ENCODE measurements at places on chromosomes 5 and 9.
A peak's percentile ranks its signal among the peaks of the same experiment; 100 is the strongest.

GRCh38 chr9:114362394-114362793, 25.4 kb downstream of the AKNA start:
- no peak for DNase-seq

GRCh38 chr9:14906644-14907359, 3.4 kb downstream of the FREM1 start:
- DNase-seq, result no peak

GRCh38 chr5:113508756-113509155, 4.7 kb upstream of the YTHDC2 start:
- no peak for DNase-seq

DNA sequence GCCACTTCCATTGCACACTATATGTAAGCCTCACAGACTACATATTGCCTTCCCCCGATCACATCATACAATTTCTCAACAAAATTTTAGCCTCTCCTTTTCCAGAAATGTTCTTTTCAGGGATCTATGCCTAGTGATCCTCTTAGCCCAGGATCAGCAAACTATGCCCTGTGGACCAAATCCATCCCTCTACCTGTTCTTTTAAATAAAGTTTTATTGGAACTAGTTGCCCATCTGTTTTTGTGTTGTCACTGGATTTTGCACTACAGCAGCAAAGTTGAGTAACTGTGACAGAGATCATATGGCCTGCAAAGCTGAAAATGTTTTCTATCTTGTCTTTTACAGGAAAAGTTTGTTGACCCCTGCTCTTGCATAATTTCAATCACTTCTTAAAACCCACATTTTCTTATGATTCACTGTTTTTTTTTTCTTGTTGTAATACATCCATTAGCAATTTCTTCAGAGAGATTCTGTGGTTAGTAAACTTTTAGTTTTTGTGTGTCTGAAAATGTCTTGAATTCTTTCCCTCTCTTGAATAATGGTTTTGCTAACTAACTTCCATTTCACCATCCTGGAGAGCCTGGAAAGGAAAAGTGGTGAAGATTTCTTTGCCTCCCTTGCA, 7.1 kb downstream of the TXNDC8 start:
- no peak for DNase-seq

DNA sequence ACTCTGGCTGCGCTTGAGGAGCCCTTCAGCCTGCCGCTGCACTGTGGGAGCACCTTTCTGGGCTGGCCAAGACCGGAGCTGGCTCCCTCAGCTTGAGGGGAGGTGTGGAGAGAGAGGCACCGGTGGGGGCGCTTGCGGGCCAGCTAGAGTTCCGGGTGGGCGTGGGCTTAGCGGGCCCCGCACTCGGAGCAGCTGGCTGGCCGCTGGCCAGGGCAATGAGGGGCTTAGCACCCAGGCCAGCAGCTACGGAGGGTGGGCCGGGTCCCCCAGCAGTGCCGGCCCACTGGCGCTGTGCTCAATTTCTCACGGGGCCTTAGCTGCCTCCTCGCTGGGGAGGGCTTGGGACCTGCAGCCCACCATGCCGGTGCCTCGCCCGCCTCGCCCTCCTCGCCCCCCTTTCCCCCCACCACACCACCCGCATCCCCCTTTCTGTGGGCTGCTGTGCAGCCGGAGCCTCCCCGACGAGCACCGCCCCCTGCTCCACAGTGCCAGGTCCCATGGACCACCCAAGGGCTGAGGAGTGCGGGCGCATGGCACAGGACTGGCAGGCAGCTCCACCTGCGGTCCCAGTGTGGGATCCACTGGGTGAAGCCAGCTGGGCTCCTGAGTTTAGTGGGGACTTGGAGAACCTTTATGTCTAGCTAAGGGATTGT, 954.5 kb downstream of the DTWD2 start:
- no peak for DNase-seq

DNA sequence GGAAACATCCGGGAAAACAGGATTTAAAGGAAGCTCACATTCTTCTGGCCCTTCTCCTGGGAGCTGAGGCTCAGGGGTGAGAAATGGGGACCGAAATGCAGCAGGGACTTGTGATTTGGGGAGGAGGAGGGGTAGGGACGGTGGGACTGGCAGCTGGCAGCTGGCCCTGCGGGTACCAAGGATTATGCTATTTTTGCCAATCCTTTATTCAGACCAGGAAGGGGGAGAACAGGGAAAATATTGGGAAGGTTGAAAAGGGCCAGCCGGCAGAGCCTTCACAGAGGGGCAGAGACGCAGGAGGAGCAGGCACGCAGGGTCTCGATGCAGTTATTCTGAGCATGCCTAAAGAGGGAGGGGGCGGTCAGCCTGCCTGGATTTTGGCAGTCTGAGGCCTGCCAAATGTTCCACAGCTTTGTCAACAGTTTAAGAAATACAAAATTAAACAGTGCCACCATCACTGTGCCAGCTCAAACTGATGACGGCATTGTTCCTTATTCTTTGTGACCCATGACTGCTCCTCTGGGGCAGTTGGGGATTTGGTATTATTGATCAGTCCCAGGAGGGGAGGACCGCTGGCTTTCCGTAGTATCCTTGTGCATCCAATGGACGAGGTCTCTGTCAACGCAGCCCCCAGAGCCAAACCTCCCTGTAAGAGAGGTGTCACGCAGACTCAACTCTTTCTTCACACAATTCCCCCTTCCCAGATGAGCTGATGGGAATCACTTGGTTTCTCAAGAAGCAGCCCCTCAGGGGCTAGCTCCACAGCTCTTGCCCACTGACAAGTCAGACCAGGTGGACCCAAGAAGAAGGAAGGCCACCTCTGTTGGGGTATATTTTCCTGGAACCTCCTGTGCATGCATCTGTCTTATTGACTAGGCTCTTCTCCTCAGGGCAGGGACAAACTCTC, 553.3 kb downstream of the BNC2 start:
- DNase-seq, result no peak

DNA sequence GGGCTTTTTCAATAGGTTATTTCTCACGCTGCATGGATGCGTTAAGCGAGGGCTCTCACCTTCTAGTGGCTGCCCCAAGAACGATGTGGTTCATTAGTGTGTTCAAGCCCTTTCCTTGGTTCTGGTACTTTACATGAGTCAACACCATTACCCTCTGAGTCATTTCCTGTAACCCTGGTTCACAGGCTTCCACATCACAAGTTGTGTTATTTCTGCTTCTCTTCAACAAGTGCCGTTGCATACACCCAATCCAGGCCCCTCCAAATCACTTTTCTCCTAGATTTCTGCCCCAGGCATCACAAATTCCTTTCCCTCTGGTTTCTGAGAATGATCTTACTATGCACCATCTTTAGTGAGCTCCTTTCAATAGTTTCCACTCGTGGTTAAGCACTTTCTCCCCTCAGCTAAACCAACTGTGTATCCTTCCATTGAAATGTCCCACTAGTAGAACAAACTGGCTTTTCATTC, 69.5 kb upstream of the RAD23B start:
- DNase-seq, result peak; percentile 40

- no peak for DNase-seq
These were observed 156.9 kb downstream of the CNTLN start for GRCh38 chr9:17291766-17292165.

DNA sequence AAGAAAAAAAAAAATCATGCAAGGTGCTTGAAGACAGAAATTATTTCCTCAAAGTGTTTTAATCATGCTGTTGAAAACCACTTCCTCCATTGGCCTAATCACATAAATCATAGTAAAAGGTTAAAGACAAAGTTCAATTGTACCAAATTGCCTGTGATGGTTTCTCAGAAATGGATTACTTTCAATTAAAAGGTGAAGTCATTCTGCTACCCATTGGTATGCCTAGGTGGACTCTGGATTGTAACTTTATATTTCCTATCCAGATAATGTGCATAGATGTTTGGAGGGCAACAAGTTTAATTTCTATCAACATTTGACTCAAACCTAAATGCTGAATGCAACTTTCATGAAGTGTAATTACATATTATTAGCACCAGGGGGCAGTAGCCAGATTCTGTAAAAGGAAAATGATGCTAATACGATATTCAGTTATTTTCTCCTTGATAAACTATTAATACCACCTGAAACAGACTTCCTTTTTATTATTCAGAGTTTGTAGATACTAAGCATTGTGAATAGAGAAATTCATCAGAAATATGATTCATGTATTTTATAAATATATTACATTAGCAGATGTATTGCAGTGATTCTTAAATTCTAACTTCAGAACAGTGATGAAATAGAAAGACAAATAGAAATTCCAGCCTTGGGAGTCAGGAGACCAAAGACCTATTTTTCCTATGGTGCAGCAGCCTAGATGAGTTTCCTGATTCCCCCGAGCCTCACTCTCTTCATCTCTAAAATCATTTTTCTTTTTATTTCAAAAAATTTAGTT, 148.2 kb downstream of the CAAP1 start:
- DNase-seq, result no peak

- no peak for DNase-seq
These were observed 75.7 kb upstream of the SAP30L start for GRCh38 chr5:154370119-154370518.

GRCh38 chr5:73777192-73777591, 151.2 kb downstream of the ARHGEF28 start:
- DNase-seq, result no peak

GRCh38 chr5:159459132-159459627, 128.9 kb upstream of the IL12B start:
- no peak for DNase-seq

- no peak for DNase-seq
These were observed 111.5 kb upstream of the CCNH start for GRCh38 chr5:87524217-87524616.

- DNase-seq, result no peak
These were observed 18.2 kb downstream of the HNRNPH1 start for GRCh38 chr5:179605026-179605833.

GRCh38 chr9:114098021-114098935, 814 bp downstream of the KIF12 start:
- DNase-seq, result no peak

- no peak for DNase-seq
These were observed 593.0 kb upstream of the SGCD start for GRCh38 chr5:155733935-155734334.

DNA sequence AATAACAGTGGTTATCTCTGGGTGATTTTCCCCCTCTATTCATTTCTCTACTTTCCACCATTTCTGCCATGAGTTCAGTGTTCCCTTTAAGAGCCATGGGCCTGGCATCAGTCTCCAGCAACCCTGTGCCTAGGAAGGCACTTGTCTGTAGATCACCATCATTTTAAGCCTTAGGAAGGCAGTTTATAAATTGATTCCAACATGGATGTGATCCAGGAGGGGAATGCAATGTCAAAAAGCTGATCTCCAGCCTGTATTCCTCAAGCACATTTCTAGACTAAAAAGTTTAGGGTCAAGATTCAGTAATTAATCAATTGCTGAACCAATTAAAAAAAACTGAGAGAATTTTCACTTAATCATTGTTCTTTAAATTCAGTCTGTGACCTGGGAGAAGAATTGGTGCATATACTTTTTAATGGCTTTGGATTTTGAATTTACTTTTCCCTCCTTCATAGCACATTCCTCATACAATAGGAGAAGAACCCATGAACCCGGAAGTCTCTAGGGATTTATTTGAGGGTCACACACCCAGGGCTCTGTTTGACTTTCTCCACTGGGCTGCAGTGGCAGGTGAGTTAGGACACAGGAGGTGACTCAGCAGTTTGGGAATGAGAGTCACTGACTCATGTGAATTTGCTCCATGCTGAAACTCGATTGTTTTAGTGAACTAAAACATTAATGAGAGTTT, 6.1 kb upstream of the ERMP1 start:
- no peak for DNase-seq

GRCh38 chr5:80078921-80079320, 43.8 kb downstream of the THBS4 start:
- DNase-seq, result no peak

DNA sequence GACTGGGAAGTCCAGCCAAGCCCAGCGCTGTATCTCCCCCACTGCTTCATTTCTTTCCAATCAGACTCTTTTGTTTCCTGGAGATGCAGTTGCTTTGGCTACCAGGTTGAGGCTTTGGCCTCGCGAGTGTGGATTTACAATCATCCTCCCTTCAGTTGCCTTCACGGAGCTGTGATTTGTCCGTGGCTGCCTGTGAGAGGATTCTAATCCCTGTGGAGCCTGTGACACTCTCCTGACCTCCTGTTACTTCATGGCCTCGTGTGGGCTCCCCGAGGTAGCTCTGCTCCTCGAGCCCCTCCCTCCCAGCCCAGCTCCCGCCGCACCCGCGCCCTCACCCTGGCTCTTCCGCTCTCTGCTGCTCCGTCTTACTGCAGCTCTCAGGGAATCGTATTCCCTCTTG, 107.2 kb upstream of the STC2 start:
- DNase-seq, result no peak

GRCh38 chr9:4292781-4293180, 7.1 kb downstream of the GLIS3 start:
- no peak for DNase-seq

DNA sequence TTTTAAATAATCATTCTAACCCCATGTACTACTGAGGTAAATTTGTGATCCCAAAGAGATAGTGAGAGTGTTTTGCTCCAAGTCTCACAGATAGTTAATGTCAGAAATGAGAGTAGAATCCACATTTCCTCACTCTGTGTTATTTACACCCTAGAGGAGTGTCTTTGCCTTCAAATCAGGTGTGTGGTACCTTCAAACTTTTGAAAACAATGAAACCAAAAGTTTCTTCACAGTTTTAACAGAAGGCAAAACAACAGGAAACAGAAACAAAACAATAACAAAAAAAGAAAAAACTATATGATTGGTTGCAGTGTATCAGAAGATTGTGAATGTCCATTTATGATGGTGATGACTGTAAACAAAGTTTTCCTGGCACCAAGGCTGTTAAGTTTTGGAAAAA, 85.9 kb downstream of the ERBIN start:
- no peak for DNase-seq

- DNase-seq, result peak; percentile 81
These were observed 39.0 kb upstream of the OSMR start for GRCh38 chr5:38806775-38807258.
